Upper lobe of left lung (tissue), 6 donors: ENCODE measurements at places on chromosomes 1 and 21. TPM values are rescaled to one million over a fixed set of nuclear protein-coding genes. Genes with fewer than 3 reads are reported as not detected.
A peak's percentile ranks its signal among the peaks of the same experiment; 100 is the strongest.

The SELL gene
- 3.9 TPM for total RNA-seq

The ACTL8 gene
- not detected for total RNA-seq

The APOBEC4 gene
- total RNA-seq: 5.6 TPM

The NPHS2 gene
- not detected for total RNA-seq

DNA sequence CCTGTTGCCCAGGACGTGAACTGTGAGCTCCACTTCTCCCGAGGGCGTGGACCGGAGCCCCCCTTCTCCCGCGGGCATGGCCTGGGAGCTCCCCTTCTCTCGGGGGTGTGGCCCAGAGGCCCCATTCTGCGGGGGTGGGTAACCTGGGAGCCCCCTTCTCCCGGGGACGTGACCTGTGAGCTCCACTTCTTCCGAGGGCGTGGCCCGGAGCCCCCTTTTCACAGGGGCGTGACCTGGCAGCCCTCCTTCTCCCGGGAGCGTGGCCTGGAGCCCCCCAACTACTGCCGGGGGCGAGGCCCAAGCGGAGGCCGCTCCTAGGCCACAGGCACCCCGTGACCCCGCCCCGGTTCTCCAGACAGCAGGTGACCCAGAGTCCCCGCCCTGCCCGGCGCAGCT lies 320 bp downstream of the C1orf174 start:
- H3K36me3 ChIP-seq: no peaks in the 10 kb centered on the region
- H3K4me3 ChIP-seq: peak overlapping the region; percentile 99
- DNase-seq: no peak
- H3K4me1 ChIP-seq: peaks cover 25% of the 10 kb centered on the region
- peak overlapping the region; percentile 95 for H3K27ac ChIP-seq

DNA sequence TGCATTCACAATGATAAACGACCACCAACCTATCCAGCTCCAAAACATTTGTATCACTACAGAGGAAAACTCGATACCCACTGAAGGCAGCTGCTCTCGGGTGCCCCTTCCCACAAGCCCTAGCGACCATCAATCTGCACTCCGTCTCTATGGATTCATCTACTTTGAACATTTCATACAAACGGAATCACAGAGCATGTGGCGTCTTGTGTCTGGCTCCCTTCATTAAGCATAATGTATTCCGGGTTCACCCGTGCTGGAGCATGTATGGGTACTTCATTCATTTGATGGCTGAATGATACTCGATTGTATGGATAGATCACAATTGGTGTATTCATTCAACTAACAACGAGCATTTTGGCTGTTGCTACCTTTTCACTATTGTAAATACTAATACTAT lies 340.2 kb downstream of the SMYD3 start:
- H3K27me3 ChIP-seq: no peaks in the 10 kb centered on the region
- H3K36me3 ChIP-seq: no peaks in the 10 kb centered on the region
- no peak for DNase-seq
- H3K27ac ChIP-seq: no peak overlapping the region
- H3K4me1 ChIP-seq: no peaks in the 10 kb centered on the region
- no peak overlapping the region for H3K4me3 ChIP-seq

The PDC gene
- not detected for total RNA-seq

DNA sequence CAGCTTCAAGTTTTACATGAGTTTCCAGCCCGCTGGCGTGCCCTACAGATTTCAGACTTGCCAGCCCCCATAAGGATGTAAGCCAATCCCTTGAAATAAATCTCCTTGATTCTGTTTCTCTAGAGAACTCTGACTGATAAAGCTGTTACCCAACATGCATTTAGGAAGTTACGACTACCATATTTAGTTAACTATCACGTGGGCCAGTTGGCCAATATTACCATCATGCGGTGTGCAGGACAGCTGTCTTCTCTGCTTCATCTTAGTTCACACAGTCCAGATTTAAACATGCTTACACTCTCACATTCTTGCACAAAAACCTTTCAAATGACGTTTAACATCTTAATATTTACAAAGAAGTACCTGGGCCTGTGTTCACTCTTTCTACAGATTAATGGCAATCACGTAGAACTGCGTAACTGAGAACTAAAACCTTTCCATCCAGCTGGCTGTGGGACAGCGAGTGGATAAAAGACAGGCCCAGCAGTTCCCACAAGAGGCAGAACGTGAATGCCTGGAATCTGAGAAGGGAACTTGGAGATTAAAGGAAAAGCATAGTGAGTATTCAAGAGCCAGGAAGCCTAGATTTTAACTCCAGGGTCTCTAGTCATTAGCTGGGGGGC lies 20.8 kb downstream of the FAM177B start:
- no peaks in the 10 kb centered on the region for H3K4me1 ChIP-seq
- H3K4me3 ChIP-seq: no peak overlapping the region
- H3K36me3 ChIP-seq: no peaks in the 10 kb centered on the region
- H3K27ac ChIP-seq: peak overlapping the region; percentile 33

The PLCH2 gene
- total RNA-seq: 1.5 TPM

The MTF1 gene
- total RNA-seq: 6.2 TPM
